Temporal lobe (tissue), 4 donors: ENCODE measurements at places on chromosomes 6 and 20. TPM values are rescaled to one million over a fixed set of nuclear protein-coding genes. Genes with fewer than 3 reads are reported as not detected.

Gene CLVS2
- 43.3 TPM for total RNA-seq

Gene CD93
- total RNA-seq = 11.3 TPM

Gene HLA-DOB
- not detected for total RNA-seq

Gene ELOVL2
- total RNA-seq = 41.3 TPM

Gene FAM209A
- total RNA-seq = not detected

Gene ZNF341
- total RNA-seq = 2.0 TPM

Gene IPCEF1
- total RNA-seq = 10.1 TPM

Gene SLC4A11
- total RNA-seq = under 0.01 TPM

Gene LSM14B
- total RNA-seq = 58.5 TPM

Gene SCUBE3
- 1.7 TPM for total RNA-seq

Gene WFDC12
- total RNA-seq = not detected

Gene TNFRSF6B
- total RNA-seq = 0.49 TPM

Gene CLPSL1
- not detected for total RNA-seq

Gene HLA-DQA1
- total RNA-seq = under 0.01 TPM

Gene MUC21
- not detected for total RNA-seq

Gene TGM3
- 0.25 TPM for total RNA-seq

Gene IL17A
- total RNA-seq = not detected

Gene ZNF451
- total RNA-seq = 104 TPM

Gene MLN
- not detected for total RNA-seq

Gene RBM24
- 26.1 TPM for total RNA-seq

Gene BMP2
- 6.1 TPM for total RNA-seq

Gene TP53INP2
- 7.1 TPM for total RNA-seq

Gene PRDM1
- 1.7 TPM for total RNA-seq

Gene LPIN3
- total RNA-seq = 0.49 TPM

Gene TULP4
- total RNA-seq = 769 TPM

Gene LIN28B
- total RNA-seq = 0.25 TPM

Gene KCNB1
- 9.3 TPM for total RNA-seq

Gene FNDC1
- 3.2 TPM for total RNA-seq

Gene SMIM29
- 12.5 TPM for total RNA-seq

Gene RNF182
- total RNA-seq = 32.2 TPM

Gene THBD
- 1.7 TPM for total RNA-seq

Gene PTCRA
- not detected for total RNA-seq

Gene GABBR1
- total RNA-seq = 99.3 TPM

Gene ULBP1
- 2.5 TPM for total RNA-seq

Gene TNXB
- total RNA-seq = 10.1 TPM

Gene GJA10
- total RNA-seq = not detected

Gene TP53TG5
- total RNA-seq = not detected
